ENCODE measurements at places on chromosomes 13 and 19.
A peak's percentile ranks its signal among the peaks of the same experiment; 100 is the strongest.

GRCh38 chr19:51821456-51821855, 26.5 kb downstream of the FPR3 start:
- DNase-seq, result no peak

GRCh38 chr13:44549476-44549875, 26.7 kb downstream of the TSC22D1 start:
- no peak for DNase-seq

- DNase-seq, result no peak
Observed at GRCh38 chr19:8259142-8259921, 48.8 kb downstream of the CD320 start.

DNA sequence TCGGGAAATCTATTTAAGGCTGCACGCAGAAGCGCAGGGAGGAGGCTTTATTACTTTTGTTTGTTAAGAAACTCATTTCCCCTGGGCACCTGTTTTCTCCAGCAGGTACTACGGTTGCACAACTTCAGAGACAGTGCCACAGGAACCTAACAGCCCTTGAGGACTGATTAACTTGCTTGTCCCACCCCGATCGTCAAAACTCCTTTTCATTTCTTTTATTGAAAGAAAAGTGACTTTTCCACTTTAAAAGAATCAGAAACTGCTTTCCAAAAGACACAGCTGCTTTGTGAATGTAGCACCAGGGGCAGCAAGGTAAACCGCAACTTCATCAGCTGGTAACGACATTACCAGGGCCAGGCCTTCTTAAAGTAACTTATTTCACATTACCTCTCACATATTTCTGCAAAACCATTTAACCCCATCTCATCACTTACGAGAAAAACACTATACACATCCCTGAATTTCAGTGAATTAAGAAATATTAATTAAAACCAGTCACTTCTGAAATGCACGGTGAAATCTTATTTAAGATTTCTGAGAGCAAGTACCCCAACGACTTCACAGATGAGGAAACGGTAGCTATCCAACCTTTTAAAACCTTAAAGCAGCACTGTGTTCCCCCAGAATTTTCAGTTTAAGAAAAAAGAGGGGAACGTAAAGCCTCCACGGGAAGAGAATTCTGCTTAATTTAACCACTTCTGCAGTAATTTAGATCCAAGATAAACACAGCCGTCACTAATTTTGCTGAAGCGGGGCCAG, 1.4 kb downstream of the ANKRD10 start:
- no peak for DNase-seq

DNA sequence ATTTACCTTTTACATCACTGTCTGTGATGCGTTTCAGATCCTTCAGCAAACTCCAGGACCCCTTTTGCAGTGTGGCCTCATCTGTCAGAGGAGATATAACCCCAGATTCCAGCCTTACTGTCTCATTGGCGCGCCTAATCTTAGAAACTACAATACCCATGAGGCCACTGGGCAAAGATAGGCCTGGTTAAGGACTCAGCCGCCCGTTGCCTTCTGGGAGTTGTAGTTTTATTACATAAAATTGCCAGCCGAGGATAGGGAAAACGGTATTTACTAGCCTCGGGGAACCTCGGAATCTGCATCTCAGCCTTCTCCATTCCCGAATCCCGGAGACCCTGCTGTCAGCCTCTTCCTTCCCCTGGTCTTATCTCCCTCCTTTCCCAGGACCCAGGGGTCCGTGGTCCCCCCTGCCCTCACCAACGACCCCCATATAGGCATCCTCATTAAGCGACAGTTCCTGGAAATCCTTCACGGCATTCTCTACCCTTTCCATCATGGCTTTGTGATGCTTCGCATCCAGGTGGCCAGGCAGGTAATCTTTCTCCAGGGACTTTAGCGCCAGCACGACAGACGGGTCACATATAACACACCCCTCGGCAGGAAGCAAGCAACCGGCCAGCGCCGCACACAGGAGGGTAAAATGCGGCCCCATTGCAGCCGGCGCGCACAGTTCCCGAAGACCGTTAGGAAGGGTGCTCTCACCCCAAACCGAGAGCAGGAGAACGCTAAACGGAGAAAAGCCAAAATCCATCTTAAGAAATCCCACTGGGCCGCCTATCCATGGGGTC, 1.3 kb downstream of the IZUMO1 start:
- peak; percentile 82 for DNase-seq

DNA sequence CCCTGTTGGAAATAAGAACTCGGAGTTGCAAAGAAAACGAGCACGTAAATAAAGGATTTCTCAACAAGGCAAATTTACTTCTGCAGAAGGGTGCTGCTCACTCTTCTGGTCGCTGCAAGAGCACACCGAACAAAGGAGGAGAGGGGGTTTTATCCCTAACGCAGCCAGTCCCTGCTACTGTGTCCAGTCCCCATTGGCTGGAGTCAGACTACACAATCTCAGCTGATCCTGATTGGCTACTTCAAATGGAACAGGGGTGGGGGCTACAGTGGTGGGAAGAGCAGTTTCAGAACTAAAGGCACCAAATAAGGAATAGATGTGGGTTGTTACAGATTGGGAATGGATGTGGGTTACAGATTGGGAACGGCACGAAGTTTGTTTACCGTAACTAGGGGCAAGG, 63.9 kb upstream of the MCF2L start:
- peak; percentile 61 for DNase-seq

GRCh38 chr13:106573284-106573846, 5.4 kb upstream of the ARGLU1 start:
- no peak for DNase-seq

DNA sequence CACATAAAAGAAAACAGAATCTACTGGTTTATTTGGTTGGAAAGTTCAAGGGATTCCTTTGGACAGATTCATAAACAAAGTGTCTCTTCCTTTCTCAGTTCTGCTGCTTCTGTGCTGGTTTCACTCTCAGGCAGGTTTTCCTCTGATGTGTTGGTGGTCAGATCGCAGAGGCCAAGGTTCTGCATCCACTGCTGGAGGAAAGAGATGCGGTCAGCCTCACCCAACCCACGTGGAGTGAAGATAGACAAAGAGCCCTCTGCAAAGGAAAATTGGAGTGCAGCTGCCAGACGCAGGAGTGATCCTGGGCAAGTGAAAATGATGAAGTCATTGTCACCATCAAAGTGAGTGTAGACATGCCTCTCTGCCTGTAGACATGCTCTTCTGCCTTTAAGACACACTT, 352.0 kb downstream of the TSHZ3 start:
- no peak for DNase-seq

DNA sequence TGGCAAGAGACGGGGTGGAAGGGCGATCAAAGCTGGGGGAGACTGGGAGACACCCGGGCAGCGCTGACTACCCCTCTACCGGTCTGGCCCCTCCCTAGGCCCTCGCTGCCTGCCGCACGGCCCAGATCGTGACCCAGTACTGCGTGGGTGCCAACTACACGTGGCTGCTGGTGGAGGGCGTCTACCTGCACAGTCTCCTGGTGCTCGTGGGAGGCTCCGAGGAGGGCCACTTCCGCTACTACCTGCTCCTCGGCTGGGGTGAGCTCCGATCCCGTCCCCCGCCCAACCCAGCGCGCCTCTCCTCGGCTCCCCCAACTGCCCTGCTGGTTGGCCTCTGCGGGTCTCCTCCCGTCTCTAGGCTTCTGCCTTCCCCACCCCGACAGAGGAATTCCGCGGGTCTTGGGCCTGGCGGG, 8.8 kb downstream of the GIPR start:
- no peak for DNase-seq

DNA sequence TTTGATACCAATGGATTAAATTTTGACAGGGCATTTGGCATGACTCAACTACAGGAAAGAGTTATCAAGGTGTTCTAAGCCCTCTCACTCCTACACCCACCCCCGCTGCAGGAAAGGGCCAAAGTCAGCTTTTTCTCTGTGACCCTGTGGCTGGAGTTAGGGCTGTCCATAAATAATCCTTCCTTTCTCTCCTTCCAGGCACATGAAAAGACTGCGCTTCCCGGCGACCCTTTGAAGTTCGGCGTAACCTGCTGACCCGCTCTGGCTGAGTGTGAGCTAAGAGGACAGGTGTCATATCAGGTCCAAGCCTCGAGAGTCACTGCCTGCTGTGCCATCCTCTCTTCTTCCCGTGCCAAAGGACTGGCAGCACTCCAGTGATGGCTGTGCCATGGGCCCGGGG, 25.6 kb downstream of the ZNF114 start:
- no peak for DNase-seq

DNA sequence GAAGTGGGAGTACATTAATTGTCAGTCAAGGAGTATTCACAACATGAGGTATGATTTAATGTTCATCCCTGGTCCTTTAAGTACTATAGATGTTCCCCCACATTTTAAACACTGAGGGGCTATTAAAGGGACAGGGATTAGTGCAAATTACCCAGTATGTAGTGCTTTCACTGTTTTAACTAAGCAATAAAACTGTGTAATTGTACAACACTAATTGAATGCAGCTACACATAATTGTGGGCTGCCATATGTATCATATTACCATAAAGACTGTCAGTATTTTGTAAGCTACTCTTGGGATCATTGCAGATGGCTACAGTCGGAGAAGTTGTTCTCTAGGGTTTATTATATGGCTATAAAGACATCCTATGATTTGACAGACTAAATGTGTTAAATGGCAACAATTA, 316.6 kb downstream of the DCLK1 start:
- DNase-seq, result no peak

- DNase-seq, result no peak
Observed at GRCh38 chr19:49786376-49786820, 19.6 kb downstream of the AP2A1 start.

- no peak for DNase-seq
Observed at GRCh38 chr19:53849237-53849676, 18.4 kb upstream of the MYADM start.

GRCh38 chr13:88288326-88288725, 617.2 kb downstream of the SLITRK5 start:
- no peak for DNase-seq

DNA sequence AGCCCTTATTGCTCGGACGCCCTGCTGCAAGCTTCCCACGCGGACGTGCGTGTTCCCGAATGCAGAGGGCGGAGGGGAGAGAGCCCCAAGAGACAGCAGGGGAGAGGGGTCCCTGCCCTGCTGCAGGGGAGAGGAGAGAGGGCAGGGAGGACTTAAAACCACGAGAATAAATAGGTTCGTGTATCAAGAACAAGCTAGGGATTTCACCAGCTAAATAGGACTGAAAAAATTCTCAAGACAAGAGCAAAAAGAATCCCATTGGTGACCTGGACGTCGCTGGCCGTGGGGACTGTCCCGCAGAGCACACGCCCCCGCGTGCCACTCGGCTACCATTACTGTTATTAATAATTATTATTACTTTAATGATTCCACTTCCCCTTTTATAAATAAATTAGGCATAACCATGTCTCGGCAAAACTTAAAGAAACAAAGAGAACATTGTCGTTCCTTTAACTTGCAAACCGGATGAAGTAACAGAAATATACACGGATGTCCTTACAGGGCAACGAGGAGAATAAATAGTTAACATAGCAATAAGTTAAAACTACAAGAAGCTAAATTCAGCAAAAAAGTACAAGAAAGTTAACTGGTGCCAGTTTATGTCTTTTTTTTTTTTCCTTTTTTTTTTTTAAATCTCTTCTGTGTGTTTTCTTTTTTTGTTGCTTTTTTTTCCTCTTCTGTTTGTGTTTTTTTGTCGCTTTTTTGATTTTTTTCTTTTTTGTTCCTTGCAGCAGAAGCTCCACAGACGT, 16.6 kb downstream of the PRKCSH start:
- DNase-seq, result peak; percentile 66

DNA sequence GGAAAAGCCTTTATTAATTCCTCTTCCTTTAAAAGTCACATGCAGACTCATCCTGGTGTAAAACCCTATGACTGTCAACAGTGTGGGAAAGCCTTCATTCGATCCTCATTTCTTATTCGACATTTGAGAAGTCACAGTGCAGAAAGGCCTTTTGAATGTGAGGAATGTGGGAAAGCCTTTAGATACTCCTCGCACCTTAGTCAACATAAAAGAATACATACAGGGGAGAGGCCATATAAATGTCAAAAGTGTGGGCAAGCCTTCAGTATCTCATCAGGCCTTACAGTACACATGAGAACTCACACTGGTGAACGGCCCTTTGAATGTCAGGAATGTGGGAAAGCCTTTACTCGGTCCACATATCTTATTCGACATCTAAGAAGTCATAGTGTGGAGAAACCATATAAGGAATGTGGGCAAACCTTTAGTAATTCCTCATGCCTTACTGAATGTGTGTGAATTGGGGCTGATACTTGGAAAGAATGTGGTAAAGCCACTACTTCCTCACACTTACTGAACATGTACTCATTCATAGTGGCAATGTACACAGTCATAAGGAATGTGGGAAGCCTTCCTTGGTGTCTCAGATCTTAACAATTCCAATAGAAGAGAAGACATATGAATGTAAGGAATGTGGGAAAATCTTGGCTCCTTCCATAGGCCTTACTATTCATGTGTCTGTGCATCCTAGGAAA, 18.8 kb downstream of the ZNF559 start:
- DNase-seq, result no peak

DNA sequence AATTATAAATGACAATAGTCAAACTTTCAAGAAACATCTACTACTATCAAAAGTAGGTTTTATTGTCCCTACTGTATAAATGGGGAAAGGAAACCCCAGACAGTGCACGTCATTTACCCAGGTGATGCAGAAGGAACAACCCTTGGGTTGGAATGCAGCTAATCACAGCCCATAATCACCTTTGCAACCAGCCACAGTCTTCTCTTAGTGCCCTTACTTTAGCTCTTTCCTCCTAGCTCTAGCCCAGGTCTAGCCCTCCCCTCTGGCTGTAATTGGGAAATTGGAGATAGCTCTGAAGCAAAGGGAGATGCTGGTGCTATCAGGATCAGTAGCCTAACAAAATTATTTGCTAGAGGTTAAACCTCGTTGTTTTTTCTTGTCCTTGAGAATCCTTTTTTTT, 25.5 kb upstream of the TSC22D1 start:
- peak; percentile 78 for DNase-seq

DNA sequence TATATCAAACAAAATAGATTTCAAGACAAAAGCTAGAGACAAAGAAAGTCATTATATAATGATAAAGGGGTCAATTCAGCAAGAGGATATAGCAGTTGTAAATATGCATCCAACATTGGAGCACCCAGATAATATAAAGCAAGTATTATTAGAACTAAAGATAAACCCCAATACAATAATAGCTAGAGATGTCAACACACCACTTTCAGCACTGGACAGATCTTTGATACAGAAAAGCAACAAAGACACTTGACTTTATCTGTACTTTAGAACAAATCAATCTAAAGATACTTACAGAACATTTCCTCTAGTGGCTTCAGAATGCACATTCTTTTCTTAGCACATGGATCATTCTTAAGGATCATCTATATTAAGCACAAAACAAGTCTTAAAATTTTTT, 59.1 kb upstream of the TEX29 start:
- DNase-seq, result no peak

Data from endodermal cell (in vitro differentiated cells).